Dermis blood vessel endothelial cell (primary cell): ENCODE measurements at places on chromosomes 2 and 18.
A peak's percentile ranks its signal among the peaks of the same experiment; 100 is the strongest.

DNA sequence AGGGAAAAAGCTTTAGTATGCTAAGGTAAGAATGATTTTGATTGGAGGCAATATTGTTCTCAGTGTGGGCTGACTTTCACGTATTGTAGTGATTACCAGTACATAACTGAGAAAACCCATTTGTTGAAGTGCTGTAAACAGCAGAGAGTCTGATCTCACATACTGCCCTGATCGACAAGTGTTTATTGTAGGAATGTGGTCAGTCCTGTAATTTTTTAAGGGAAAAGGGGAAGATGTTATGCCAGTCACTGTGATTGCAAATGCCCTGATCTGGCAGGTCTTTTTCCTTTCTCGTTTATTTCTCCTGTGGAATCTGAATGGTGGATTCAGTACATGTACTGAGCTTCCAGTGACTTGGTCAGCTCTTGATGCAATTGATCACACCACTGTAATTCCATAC, 11.5 kb downstream of the SPATS2L start:
- no peak for DNase-seq

- no peak for DNase-seq
Observed at GRCh38 chr2:98693477-98693876, 37.5 kb downstream of the MGAT4A start.

GRCh38 chr2:45964223-45964841, 312.9 kb downstream of the PRKCE start:
- DNase-seq = peak; percentile 97

DNA sequence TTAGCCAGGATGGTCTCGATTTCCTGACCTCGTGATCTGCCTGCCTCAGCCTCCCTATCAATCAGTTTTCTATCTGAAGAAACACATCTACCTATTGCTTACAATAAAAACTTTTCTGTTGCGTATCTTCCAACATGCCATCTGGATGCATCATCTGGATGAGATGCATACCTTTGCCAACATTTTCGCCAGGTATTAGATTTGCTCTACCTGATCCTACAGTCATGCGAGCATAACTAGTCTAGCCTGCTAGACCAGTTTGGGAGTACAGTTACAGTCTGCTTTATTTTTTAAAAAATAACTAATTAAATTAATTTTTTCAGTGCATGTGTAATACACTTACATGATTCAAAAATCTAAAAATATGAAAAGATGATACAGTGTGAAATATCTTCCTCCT, 334.0 kb upstream of the MEX3C start:
- DNase-seq = no peak

DNA sequence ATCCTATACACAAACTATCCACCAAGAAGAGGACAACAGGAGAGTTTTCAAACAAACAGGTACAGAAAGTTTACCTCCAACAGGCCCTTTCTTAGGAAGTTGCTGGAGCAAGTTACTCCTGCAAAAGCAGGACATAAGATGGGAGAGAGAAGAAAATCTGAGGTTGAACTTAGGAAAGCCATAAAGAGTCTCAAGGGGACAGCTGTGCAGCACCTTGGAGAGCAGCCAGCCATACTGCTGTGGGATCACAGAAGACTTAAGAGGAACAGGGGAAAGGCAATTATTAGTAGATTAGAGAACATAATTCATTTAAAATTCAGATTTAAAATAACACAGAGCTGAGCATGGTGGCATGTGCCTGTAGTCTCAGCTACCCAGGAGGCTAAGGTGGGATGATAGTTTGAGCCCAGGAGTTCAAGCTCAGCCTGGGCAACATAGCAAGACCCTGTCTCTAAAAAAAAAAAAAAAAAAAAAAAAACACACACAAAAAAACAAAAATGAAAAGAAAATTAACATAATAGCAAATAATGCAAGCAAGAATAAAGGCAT, 148.1 kb upstream of the SIX3 start:
- DNase-seq = peak; percentile 64

- no peak for DNase-seq
Observed at GRCh38 chr2:31267437-31268120, 33.6 kb downstream of the EHD3 start.

DNA sequence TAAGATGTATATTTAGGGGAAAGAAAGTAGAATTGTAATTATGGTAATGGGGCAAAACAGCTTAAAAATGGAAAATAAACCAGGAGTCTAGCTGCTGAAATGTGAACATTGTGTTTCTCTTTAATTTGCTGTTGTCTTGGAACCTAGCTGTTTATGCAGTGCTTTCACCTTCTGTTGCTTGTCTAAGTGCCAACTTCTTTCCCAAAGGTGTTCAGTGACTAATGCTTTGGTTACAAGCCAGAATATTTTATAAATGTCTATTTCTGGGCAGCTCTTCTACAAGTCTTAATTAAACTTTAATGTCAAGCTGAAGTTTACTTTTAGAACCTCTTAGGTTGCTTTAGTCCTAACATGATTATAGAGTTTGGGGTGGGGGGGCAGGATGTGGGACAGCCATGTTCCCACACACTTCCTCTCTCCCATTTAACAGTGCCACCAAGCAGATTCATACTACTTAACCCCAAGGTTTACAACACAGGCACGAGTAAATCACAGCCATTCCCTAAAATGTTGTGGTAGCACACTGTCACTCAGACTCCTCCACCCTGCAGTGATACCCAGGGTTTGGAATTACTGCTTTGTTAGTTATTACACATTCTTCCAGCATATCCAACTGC, 60.6 kb downstream of the ITGA4 start:
- DNase-seq = no peak

DNA sequence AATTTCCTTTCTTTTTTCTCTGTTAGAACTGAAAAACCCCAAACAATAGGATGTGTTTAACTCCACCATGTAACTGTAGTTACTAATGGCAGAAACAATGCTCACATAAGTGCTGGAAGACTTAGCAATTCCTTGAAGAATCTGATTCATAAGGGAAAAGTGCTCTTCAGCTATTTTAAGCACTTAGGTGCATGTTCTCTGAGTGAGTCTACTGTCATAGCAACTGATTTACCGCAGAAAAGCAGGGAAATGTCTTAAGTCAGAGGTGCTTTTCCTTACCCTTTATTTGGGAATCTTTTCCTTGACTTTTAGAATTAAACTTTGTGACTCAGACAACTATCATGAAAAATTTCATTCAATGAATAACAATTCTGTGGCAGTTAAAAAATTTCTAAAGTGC, 65.4 kb upstream of the NABP1 start:
- peak; percentile 89 for DNase-seq

- DNase-seq = no peak
Observed at GRCh38 chr2:30421604-30422443, 25.2 kb upstream of the LCLAT1 start.

GRCh38 chr2:100260712-100261620, 61.3 kb downstream of the LONRF2 start:
- peak; percentile 73 for DNase-seq

- no peak for DNase-seq
Observed at GRCh38 chr18:35083174-35083712, 42.0 kb downstream of the MAPRE2 start.

DNA sequence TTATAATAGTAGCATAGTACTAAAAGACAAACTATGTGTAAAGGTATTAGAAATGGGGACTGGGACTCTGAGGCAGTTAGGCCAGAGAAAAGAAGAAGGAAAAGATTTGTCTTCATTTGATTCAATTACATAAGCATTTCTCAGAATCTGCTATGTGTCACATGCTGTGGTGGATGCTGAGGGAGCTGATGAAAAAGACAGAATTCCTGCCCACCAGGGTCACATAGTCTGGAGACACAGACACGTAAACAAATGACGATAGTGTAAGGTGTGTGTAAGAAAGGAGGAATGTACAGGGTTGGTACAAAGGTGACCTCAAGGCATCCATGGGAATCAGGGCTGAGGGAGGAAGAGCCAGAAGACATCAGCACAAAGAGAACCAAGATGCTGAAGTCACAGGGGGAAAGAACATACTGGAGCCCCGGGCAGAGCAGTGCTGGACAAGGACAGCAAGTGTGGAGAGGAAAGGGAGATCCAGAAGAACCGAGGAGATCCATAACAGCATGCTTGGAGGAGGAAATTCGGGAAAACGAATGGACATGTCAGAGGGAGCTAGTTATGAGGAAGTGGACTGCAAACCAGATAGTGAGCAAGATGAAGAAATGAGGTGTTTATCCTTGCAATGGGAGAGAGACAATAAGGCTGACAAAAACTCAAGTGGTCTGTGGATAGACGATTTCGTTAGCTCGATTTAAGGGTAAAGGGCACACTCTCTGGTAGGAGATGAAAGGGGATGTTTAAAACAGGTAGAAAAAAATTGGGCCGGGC, 1.2 kb upstream of the MAPRE3 start:
- no peak for DNase-seq

- DNase-seq = no peak
Observed at GRCh38 chr2:2838548-2838845, 507.4 kb upstream of the MYT1L start.

DNA sequence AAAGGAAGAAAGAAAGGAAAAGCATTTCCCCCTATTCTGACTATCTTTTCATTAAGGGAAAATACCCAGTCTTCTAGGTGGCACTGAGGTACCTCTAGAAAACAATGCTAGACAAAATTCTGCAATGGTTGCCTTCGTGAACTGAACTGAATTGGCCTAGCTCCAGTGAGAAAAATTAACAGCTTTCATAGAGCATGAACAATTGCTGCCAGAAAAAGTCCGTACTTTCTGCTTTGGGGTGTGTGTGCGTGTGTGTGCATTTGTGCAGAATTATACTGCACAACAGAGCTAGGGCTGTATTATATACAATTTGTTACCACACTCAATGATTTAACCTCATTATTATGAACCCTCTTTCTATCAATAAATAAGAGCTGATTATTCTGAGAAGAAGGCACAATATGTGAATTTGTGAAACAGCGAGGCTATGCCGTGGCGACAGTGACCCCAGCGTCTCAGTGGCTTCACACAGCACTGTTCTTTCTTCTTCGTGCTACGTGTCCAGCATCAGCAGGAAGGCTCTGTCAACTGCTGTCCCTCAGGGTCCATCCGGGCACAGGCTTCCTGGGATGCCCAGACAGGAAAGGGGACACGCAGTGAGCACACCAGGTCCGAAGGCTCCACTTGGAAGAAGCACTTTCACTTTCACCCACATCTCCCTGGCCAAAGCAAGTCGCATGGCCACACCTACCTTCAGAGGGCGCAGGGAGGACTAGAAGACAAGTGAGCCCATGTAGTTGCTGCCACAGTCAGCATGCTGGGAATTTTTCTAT, 47.5 kb downstream of the PTGR3 start:
- DNase-seq = peak; percentile 53

- no peak for DNase-seq
Observed at GRCh38 chr2:37664231-37664643, 7.2 kb downstream of the CDC42EP3 start.

DNA sequence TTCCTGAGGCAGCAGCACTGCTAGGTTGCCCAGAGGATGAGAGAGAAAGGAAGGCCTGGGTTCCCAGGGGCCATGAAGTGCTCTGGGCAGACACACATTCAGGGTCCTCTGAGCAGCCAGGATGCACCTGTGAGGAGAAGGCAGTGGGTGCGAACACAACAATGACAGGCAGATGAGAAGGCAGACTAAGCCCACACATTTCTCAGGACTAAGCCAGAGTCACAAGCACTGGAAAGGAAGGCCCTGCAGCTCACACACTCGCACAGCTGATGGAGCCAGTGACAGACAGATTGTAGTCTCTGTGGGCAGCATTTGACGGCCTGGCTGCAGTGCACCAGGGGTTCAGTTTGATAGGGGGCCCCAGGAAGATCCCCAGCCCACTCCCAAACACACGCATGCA, 61.8 kb downstream of the ARHGEF4 start:
- DNase-seq = no peak

DNA sequence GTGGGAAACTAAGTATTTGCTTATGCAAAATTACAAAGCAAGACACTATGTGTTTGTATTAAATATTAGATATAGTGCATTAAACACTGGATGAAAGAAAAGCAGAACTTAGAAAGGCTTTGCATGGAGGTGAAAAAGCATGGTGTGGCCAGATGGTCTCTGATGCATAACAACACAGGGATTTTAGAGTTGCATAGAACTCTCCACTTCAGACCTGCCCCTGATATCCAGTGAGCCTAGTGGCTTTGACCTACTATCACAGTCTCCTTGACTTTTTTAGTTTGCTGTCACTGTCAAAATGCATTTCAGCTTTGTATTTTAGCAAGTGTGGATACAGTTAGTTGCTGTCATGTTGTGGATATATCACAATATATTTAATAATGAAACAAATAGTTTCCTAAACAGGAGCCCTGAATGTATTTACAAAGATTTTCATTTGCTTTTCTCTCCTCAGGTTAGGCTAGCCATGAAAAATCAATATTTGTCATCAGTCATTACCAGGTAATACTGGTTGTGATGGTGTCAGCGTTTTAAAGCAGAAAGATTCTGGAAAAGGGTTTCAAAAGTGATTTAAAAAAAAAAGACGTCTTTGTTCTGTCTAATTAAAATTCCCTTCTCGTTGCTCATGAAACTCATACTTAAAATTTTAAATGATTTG, 5.2 kb downstream of the CSRNP3 start:
- DNase-seq = no peak

DNA sequence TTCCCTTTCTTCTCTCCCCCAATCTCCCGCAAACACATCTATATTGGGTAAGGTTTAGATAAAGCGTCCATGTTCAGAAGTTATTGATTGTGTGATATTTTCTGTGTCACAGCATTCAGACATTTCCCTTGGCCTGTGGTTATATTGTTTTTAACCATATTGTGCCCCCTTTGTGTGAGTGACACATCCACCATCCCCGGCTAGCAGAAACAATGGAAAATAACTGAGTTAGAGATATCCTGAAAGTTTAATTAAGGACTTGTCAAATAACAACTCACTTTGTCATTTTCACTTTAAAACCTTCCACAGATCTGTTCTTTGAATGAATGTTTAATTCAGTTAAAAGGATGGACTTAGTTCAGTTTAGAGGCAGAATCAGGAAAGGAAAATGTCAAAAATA, 151.0 kb downstream of the KCNJ3 start:
- DNase-seq = no peak

DNA sequence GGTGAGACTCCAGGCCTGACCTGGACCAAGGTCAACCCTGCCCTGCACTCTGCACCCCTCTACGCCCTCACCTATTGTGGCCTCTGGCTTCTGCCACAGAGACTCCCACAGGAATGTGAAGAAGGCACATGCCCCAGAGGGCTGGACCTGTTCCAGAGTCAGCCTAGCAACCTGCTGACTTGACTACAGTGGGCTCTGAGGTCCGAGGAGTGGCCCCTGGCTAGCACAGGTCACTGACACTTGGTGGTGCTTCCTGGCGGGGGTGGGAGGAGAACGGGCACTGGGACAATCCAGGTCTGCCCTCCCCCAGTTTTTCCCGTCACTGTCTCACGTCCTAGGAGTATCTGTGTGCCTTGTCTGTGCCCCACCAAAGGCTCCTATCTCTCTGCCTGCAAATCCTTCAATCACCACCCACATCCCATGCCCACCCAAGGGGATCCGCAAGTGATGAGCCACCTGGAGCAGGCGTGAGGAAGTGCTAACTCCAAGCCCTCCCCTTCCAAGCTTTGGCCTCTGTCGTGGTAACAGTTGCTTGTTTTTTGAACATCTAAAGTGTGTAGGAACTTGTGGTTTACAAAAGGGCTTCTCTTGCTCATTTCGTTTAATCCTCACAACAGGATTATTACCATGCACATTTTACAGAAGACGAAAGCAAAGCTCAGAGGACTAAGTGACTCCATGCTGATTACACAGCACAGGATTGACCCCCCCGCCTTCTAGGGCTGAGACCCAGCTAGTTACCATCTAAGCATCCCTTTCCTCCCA, 86.2 kb downstream of the MCFD2 start:
- no peak for DNase-seq

- DNase-seq = no peak
Observed at GRCh38 chr2:150866431-150866830, 379.0 kb upstream of the RND3 start.

- no peak for DNase-seq
Observed at GRCh38 chr2:36473230-36473629, 117.7 kb downstream of the CRIM1 start.
